T-helper 9 cell (primary cell): ENCODE measurements at places on chromosomes 3 and 15.

GRCh38 chr3:181712226-181712552 lies 464 bp downstream of the SOX2 start:
- no peak for DNase-seq

DNA sequence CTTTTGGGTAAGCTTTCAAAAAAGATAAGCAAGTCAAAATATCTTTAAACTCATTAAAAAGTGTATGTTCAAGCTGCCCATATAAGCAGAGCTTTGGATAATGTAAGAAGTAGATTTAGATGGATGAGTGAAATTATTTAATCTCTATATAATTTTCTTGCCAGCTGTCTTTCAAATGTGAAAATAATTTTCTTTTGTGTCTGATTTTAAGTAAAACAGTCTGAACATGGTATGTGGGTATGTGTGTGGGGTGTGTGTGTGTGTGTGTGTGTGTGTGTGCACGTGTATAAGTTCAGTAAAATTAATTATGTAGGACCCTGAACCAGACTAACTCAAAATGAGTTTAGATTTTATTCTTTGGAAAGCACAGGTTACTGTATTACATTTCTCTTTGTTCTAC lies 155.2 kb upstream of the CGNL1 start:
- no peak for DNase-seq

DNA sequence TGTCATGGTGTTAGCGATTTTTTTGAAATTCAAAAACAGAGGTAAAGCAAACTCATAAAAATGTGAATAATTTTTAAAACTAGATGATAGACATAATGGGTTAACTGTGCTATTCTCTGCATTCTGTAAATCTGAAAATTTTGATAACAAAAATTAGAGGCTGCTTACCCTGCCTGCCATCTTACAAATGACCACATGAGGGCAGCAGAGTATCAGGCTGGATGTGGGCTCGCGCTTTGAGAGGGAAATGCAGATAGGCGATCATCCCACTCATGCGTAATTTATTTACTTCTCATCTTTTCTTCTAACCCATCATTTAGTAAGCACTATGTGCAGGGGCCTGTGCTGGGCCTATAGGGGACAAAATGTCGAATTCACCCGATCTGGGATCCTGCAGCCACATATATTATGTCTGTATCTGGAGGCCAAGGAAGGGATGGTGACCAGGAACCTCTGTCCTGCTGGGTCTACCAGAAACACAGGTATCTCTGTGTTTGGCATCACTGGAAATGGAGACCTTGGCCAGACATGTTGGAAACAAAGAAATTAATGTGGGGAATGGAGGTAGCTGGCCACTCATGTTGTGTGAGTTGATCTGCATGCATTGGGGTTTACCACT lies 7.8 kb upstream of the RAD18 start:
- peak; percentile 71 for DNase-seq

GRCh38 chr15:40081691-40082194 lies 26.9 kb downstream of the BMF start:
- no peak for DNase-seq

GRCh38 chr15:101490922-101491733 lies 1.6 kb upstream of the PCSK6 start:
- no peak for DNase-seq

GRCh38 chr3:10088256-10088655 lies 19.8 kb downstream of the FANCD2OS start:
- DNase-seq, result no peak

DNA sequence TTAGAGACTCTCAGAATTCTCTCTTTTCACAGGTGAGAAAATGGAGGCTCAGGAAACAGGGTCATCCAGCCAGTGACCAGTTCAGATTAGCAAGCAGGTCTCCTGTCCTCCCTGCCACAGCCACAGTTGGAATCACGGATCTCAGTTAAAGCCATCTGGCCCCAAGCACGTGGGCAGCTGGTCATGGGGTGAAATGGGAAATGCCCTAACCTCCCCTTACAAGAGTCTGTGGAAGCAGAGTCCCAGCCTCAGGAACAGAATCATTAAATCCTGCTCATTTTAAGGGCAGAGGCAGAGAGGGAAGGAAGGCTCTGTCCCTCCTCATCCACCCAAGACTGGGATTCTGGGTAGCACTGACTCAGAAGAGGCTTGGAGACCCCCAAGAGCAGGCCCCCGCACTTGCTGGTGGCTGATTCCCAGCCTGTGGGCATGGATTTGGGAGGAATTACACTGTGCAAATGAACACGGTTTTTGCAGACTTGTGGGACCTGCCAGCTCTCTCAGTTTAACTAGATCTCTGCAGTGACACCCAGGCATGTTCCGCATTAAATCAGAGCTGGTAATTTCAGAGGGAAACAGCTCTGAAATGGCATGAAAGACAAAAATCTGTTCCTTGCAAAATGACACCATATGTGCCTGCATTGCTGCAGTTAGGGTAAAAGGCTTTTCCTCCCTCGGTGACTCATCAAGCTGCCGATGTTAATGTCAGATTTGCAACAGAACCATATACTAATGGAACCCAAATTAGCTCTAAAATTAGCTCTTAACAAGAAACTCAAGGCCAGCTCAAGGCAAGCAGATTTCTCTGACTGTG lies 89.0 kb downstream of the BDH1 start:
- DNase-seq, result no peak

DNA sequence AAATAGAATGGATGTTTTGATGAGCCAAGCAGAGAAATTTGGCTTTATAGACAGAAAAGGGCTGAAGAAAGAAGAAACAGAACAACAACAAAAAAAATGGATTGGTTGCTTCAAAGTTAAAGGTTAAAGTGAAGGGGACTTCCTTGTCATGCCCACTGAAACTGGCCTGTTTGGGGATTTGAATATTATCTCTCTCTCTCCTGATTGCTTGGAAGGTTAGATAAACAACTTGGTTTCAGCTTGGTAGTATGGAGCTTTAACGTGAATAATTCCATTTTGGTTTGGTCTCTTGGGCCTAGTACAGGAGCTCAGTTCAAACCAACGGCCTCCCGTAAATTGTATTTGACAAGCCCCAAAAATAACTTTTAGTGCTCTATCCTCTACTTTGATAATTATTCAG lies 70.8 kb upstream of the MBNL1 start:
- DNase-seq, result no peak
